ENCODE measurements at places on chromosomes 7 and 10. TPM values are rescaled to one million over a fixed set of nuclear protein-coding genes. Genes with fewer than 3 reads are reported as not detected.

NCOA4 gene
- polyA plus RNA-seq, result 251 TPM

VSIR gene
- polyA plus RNA-seq, result 66.2 TPM

GRCh38 chr10:33291053-33291592 lies 43.3 kb downstream of the NRP1 start:
- no peaks in the 10 kb centered on the region for H3K4me1 ChIP-seq
- DNase-seq, result no peak
- no peak overlapping the region for H3K4me3 ChIP-seq
- H3K36me3 ChIP-seq, result no peaks in the 10 kb centered on the region
- peaks cover 6% of the 10 kb centered on the region for H3K27me3 ChIP-seq

GRCh38 chr7:134512271-134512670 lies 15.1 kb upstream of the AKR1B10 start:
- no peaks in the 10 kb centered on the region for H3K36me3 ChIP-seq
- H3K4me3 ChIP-seq, result no peak overlapping the region
- no peak overlapping the region for H3K27ac ChIP-seq
- peaks cover 18% of the 10 kb centered on the region for H3K27me3 ChIP-seq
- no peak for DNase-seq
- H3K4me1 ChIP-seq, result no peaks in the 10 kb centered on the region

DNA sequence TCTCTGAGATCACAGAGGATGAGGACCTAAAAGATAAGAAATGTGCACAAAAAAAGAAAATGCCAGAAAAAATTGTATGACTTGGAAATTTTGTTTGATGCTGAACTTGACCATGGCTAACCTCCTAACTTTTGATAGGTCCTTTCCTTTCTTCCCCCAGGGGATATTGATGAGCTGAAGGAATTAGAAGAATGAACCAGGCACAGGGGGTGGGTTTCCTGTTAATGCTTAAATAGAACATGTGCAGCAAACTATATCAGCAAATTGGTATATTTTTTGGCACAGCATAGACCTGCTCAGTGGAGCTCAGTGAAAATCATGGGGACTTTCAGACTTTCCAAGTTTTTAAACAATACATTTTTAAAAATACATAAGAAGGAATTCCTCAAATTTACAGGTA lies 300.7 kb downstream of the HDAC9 start:
- no peak overlapping the region for H3K27ac ChIP-seq
- peaks cover 15% of the 10 kb centered on the region for H3K36me3 ChIP-seq
- no peaks in the 10 kb centered on the region for H3K4me1 ChIP-seq
- H3K4me3 ChIP-seq, result no peak overlapping the region
- no peaks in the 10 kb centered on the region for H3K27me3 ChIP-seq
- no peak for DNase-seq

GRCh38 chr10:125448596-125448995 lies 234.4 kb downstream of the TEX36 start:
- no peaks in the 10 kb centered on the region for H3K36me3 ChIP-seq
- no peak overlapping the region for H3K27ac ChIP-seq
- no peak for DNase-seq
- no peaks in the 10 kb centered on the region for H3K4me1 ChIP-seq
- peaks cover 27% of the 10 kb centered on the region for H3K27me3 ChIP-seq
- no peak overlapping the region for H3K4me3 ChIP-seq

- H3K36me3 ChIP-seq, result peaks cover 6% of the 10 kb centered on the region
- peaks cover 62% of the 10 kb centered on the region for H3K27me3 ChIP-seq
- no peak overlapping the region for H3K27ac ChIP-seq
- no peak for DNase-seq
Measured at GRCh38 chr10:129968020-129968852, 4.2 kb upstream of the EBF3 start.

DNA sequence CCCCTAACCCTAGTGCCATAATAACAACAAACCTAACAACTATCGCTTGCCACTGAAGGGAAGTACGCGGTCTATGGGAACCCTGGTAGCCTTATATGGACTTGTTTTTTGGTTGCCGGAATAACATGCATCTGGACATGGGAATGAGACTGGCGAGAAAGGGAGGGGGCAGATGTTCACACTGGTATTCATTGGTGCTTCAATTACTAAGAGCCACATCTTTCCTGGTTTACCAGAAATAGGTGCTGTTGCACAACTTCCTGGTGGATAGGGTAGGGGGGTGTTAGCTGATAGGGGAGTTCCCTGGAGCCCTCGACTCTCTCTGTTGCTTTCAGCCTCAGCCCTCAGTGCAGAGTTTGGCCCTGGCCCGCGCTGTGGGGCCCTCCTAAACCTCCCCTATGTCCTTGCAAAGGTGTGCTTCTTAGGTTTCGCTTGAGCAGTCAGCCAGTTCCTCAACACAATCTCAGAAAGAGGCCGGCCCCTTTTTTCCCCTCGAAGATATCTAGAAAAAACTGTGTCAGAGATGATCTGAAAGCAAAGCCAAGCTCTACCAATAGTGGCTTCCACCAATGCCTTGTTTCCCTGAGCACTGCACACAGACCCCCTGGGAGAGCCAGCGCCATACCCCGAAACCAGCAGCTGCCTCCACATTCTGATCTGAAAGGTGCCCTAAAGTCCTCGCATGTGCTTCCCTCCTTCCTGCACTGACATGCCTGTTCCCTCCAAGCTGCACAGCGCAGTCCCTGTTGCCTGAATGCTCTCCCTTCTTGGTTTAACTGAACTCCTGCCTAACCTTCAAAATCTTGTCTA lies 13.5 kb downstream of the TBXAS1 start:
- H3K27me3 ChIP-seq, result no peaks in the 10 kb centered on the region
- H3K4me1 ChIP-seq, result peaks cover 12% of the 10 kb centered on the region
- no peaks in the 10 kb centered on the region for H3K36me3 ChIP-seq

All from naive B cell (primary cell).